ENCODE measurements at places on chromosomes 5 and 9.

- DNase-seq: no peak
These were observed 46.5 kb downstream of the RXRA start for GRCh38 chr9:134372581-134373267.

DNA sequence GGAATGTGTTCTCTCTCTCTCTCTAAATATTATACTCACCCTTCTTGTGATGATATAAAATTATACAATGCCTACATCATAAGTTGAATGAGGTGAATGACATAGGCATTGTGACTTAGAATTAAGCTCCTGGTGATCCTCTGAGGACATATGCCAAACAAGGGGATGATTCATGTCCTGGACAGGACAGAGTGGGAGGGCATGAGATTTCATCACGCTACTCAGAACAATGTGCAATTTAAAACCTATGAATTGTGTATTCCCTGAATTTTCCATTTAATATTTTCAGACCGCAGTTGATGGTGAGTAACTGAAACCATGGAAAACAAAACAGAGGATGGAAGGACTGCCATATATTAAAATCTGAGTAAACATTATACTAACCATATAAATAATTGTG is 782.2 kb upstream of the NUDT12 start:
- DNase-seq: no peak

DNA sequence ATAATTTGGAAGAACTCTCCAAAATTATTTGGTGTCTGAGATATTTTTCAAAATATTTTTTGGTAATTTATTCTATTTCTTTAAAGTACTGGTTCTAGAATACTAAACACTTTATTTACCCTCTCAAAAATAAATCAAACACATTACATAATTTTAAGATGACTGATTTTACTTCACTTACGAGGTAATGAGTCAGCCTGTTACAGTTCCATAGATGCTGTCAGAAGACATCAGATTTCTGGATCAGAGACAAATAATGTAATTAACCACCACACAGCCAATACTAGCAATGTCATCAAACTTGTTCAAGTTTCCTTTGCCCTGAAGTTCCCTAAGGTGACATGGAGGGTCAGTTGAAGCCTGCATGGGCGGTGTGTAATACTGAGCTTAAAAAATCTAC is 106.1 kb upstream of the CDH9 start:
- no peak for DNase-seq

DNA sequence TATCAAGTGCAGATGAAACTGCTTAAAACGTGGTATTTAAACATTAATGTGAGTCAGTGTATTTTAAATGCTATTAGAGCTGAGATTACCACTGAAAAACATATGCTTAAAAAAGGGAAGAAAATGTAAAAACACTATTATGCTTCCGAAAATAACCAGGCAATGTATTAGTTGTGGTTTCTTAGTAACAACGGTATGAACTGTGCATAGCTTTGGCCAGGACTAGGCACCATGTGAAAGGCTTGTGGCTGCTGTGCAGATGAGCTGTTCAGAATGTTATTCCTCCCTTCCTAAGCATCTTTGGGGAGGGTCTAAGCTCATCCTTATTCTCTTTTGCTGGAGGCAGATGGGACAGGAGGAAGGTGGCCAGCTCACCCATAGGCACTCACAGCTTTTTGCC is 84.9 kb downstream of the NTRK2 start:
- DNase-seq: no peak

GRCh38 chr5:72822944-72823343 is 6.5 kb downstream of the TNPO1 start:
- no peak for DNase-seq

DNA sequence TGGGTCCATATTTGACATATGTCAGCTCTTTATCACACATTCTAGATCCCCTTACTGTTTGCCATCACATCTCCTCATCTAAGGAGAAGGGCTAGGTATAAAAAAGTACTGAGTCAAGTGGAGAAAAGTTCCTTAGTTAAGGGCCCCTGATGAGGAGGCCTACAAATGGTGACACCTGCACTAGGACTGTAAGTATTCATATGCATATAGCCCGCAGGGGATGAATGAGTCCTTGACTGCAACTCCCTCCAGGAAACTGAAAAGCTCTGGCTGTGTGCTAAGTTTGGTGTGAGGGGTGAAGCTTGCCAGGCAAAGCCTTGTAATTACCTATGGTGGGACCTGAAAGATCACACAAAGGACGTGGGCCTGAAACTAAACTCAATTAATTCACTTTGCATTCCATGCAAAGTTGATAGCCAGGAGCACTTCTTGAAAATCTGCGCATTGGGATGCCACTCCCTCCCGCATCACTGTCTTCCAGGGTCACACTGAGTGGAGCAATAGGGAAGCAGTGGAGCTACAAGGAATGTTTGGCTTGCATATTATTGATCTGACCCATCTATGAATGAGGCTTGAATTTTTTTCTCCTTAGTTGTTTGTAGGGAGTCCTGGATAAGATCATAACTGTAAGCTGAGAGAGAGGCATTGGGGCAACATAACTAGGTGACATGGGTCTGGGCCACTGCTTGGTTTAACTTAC is 11.9 kb upstream of the EQTN start:
- no peak for DNase-seq

GRCh38 chr5:156258934-156259333 is 68.0 kb upstream of the SGCD start:
- no peak for DNase-seq

DNA sequence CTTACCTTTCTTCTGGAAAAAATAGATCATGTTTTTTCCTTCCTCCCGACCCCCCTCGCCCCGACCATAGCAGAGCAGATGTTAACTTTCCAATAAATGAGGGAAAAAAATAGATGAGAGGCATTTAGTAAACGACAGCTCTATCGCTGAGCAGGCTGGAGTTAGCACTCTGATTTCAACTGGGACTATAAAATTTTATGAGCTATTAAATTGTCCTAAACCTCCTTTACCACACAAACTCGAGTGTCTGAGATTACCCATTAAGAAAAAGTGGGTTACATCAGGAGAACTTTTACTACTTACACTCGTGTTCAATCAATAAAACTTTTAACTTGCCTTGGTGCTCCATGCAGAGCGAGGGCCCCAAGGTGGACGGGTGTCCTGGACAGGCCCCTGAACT is 59.8 kb upstream of the RNU6ATAC start:
- no peak for DNase-seq

DNA sequence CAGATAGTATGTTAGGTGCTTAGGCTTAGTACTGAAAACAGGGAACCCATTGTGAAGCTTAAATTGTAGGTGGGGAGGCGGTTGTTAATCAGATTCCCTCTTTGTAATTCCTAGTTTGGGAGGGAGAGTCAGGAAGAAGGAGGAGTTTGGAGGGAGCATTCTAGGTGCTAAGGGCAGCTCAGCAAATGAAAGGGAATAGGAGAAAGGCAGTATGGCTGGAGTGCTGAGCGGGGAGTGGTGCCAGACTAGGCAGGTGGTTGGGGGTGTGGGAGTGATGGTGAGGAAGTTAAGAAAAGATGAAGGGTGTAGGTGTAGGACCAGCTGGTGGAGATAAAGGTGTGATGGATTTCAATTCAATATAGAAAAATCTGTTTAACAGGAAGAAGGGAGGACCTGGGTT is 11.1 kb upstream of the GARNL3 start:
- DNase-seq: no peak

- DNase-seq: peak; percentile 72
These were observed 14.0 kb upstream of the PLPPR1 start for GRCh38 chr9:101014566-101014965.

- DNase-seq: no peak
These were observed 72.1 kb upstream of the ARAP3 start for GRCh38 chr5:141753971-141754713.

DNA sequence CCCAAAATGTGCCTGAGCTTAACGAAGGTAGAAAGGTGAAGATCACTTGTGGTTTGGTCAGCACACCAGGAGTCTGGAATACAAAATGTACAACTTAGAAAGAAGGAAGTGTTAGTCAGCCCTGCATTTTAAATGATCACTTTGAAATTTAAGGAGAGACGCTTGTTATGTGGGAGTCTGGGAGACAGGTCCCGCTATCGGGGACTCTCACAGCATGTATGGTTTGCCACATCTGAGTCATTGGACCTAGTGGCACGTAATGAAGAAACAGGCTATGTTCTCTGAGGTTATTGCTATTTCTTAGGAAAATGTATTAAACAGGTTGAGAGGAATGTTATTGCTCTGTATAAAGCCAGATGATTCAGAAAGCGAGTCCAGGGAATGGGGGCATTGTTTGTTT is 2362.5 kb upstream of the WWC1 start:
- no peak for DNase-seq

DNA sequence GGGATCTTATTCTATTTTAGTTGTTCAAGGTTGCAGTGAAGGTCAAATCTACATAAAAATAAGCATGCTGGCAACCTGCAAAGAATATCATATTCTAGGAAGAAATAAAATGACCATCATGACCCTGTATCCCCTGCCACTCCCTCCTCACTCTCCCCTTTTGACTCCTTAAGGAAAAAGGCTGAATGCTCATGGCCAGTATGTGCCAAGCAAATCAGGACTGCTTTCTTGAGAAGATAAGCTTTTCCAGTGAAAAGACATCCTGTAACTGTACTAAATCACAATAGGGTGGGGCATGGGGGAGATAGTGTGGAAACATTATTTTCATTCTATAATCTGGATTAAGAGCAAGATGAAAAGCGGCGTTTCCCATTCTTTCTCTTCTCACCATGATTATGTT is 100.6 kb upstream of the LIFR start:
- DNase-seq: no peak

- DNase-seq: no peak
These were observed 29.3 kb downstream of the COL23A1 start for GRCh38 chr5:178560911-178561310.

DNA sequence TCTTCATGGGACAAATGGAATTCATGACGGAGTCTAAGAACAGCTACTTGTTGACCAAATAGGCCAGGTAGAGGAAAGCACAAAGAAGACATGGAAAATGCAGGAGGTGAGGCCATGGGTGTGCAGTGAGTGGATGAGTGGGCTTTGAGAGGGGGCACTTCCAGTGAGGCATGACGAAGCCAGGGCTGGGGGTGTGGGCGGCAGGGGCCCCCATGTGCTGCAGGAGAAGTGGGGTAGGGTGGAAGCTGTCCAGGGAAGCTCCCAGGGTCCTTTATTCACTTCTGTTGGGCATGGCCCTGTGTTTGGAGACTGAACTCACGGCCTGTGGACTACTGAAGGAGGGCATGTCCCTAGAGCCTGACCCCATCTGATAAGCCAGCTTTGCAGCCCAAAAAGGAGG is 127.6 kb upstream of the SLC25A48 start:
- no peak for DNase-seq

- DNase-seq: no peak
These were observed 42.2 kb downstream of the NIPAL4 start for GRCh38 chr5:157502143-157502647.

All from NCI-H526 (cell line).